ENCODE measurements at places on chromosomes 7 and 10.

DNA sequence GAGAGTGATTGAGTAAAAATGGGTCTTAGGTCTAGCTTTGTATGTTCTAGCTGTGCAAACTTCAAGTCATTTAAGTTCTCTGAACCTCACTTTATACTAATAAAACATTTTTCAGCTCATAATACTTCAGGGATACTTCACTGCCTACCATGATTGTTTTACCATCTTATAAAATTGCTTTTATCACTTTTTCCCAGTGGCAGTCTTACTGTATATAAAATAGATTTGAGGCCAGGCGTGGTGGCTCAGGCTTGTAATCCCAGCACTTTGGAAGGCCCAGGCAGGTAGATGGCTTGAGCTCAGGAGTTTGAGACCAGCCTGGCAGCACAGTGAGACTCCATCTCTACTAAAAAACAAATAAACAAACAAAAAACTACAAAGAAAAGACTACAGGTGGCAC, 17.4 kb downstream of the FGL2 start:
- DNase-seq, result no peak

DNA sequence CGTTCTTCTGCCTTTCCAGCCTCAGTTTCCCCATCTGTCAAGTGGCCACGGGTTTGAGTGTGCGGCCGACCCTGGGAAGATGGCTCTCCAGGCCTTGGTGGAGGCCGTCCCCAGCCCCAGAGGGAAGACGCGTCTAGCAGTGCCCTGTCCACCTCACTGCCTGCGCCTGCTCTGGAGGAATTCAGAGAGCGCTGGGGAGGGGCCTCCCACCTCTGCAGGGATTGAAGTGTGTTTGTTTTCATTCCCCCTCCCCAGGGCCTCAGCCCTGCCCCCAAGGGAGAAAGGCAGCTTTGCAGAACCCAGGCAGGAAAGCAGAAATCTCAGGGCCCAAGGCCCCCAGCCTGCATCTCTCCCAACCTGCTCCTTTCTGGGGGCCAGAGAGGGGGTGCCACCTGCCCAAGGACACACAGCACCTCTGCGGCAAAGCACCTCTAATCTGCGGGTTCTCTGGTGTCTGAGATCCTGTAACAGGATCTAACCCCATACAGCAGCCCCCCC, 91.0 kb downstream of the MICALL2 start:
- DNase-seq, result no peak

- no peak for DNase-seq
Observed at GRCh38 chr7:23230641-23231101, 15.9 kb upstream of the GPNMB start.

DNA sequence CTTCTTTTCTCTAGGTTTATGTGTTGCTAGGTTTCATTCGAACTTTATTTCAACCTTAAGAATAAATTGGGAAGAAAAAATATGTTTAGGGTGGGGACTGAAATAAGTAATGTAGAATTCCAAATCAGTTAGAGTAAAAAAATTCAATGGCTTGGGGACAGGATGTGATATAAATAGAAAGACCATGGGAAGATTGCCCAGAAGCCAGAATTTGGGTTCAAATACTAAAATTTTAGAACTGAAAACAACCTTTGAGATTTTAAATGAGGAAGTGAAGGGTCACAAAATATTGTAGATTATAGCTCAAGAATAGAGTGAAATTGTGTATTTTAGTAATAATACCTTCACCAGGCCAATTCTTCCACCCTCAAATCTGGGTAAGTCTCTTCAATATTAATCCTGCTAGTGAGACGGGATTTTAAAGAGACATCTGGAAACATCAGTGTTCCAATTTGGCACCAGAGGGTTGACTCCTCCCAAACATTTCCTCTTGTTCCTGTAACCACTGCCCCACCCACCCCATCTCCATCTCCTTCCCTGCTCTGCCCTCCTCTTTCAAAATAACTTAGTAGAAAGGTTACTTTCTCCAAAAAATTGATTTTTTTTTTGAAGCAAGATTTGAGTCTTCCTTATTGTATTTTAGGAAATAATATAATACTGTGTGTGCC, 51.3 kb upstream of the FAM3C start:
- DNase-seq, result no peak

DNA sequence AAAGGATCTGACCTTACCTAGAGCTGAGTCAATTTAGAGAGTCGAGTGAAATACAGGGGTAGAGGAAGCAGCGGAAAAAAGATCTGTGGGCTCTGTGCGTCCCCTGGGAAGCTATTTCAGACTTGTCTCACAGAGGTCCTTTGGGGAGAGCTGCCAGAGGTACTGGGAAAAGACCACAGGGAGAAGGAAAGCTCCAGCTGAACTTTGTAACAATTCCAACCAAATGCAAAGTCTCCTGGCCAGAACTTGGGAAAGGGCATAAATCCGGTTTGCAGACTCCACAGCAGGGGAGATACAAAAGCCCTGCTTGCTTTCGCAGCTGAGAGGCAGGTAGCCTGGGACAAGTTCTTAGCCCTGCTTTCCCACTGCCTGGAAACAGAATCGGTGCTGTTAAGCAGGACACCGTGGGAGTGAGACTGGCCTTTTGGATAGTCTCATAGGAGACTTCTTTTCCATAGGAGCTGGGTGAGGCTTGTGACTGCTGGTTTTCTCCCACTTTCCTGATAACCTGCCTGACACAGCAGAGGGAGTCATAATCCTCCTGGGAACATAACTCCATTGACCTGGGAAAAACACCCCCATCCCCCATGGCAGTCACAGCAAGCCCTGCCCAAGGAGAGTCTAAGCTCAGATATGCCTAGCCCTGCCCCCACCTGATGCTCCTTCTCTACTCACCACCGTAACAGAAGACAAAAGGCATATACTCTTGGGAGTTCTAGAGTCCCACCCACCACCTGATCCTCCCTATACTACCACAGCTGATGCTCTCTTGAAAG, 926.2 kb downstream of the KCNMA1 start:
- DNase-seq, result no peak

- peak; percentile 27 for DNase-seq
Observed at GRCh38 chr7:37853468-37853867, 5.1 kb downstream of the NME8 start.

GRCh38 chr7:3080106-3080505, 36.4 kb upstream of the CARD11 start:
- DNase-seq, result no peak

GRCh38 chr10:48240196-48240595, 34.3 kb downstream of the FRMPD2 start:
- no peak for DNase-seq

- DNase-seq, result no peak
Observed at GRCh38 chr7:149772241-149772955, 990 bp downstream of the ZNF467 start.

DNA sequence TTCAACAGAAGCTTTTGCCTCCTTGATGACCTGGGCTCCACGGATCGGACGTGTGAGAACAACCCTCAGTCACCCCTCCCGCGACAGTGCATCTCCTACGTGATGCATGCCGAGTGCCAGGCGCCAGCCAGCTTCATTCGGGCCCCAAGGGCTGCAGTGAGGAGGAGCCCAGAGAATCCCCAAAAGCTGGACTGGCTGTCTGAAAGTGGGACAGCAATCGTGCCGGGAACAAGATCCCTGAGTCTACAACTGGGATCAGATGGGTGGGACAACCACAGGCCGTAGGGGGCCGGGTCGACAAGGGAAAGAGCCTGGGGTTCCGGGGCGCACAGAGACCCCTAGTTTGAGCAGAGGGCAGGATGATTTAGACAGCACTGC, 27.2 kb downstream of the EBF3 start:
- no peak for DNase-seq

- DNase-seq, result no peak
Observed at GRCh38 chr7:139081584-139081983, 27.9 kb downstream of the ZC3HAV1 start.

GRCh38 chr7:100059251-100059739, 9.7 kb downstream of the ZSCAN21 start:
- peak; percentile 43 for DNase-seq

GRCh38 chr10:125001313-125002046, 59.6 kb downstream of the ZRANB1 start:
- DNase-seq, result no peak

- DNase-seq, result no peak
Observed at GRCh38 chr10:57741751-57742150, 525.9 kb downstream of the IPMK start.

- DNase-seq, result no peak
Observed at GRCh38 chr7:71477441-71477840, 345.5 kb downstream of the GALNT17 start.

- no peak for DNase-seq
Observed at GRCh38 chr7:11650500-11650899, 181.5 kb downstream of the THSD7A start.

- DNase-seq, result peak; percentile 92
Observed at GRCh38 chr7:1028775-1029636, 15.3 kb upstream of the GPR146 start.

DNA sequence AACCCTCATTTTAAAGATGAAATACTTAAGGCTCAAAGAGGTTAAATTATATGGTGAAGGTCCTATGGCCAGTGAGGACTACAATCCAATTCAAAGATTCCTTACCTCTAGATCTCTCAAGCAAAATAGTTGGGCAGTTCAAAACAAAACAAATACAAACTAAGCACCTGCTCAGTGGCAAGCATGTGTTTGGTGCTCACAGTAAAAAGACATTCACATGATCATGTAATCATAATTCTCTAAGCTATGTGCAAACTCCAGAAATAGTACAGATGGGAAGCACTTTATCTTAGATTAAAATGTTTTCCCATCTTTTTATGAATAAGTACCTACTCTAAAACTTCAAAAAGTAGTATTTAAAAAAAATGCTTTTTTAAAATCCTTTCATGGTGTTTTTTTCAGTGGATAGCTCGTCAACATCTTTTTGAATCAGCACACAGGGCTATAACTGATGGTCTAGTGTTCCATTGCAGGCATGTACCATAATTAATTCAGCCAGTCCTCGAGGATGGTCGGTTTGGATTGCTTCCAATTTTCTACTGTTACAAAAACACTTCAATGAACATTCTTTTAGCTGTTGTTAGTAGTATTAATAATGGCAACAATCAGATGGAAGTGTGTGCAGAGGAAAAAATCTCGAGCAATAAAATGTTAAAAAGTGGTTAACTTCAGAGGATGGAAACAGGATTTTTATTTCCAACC, 58.4 kb downstream of the CHCHD3 start:
- DNase-seq, result no peak

DNA sequence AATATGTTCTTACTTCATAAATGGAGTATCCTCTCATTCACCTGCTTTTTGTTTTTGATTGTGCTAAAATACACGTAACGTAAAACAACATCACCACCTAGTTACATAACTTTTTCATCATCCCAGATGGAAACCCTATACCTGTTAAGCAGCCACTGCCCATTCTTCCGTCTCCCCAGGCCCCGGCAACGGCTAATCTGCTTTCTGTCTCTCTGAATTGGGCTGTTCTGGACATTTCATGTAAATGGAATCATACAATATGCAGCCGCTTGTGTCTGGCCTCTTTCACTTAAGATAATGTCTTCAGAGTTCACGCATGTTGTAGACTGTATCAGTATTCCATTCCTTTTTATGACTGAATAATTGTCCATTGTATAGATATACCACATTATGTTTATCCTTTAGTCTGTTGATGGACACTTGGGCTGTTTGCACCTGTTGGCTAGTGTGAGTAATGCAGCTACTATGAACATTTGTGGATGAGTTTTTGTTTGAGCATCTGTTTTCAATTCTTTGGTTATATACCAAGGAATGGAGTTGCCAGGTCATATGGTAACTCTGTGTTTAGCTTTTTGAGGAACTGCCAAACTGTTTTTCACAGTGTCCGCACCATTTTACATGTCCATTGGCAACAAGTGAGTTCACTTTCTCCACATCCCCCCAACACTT, 14.1 kb upstream of the SUN1 start:
- DNase-seq, result peak; percentile 48

Data from erythroblast (primary cell).